Calu3 (cell line): ENCODE measurements at places on chromosomes 6 and 20. TPM values are rescaled to one million over a fixed set of nuclear protein-coding genes. Genes with fewer than 3 reads are reported as not detected.
A peak's percentile ranks its signal among the peaks of the same experiment; 100 is the strongest.

Gene SAPCD1
- total RNA-seq = 26.6 and 30.3 TPM in 2 replicates

Gene EMILIN3
- not detected in 2 replicates for total RNA-seq

- DNase-seq = no peak
Measured at GRCh38 chr6:130852844-130853554, 25.8 kb downstream of the SMLR1 start.

DNA sequence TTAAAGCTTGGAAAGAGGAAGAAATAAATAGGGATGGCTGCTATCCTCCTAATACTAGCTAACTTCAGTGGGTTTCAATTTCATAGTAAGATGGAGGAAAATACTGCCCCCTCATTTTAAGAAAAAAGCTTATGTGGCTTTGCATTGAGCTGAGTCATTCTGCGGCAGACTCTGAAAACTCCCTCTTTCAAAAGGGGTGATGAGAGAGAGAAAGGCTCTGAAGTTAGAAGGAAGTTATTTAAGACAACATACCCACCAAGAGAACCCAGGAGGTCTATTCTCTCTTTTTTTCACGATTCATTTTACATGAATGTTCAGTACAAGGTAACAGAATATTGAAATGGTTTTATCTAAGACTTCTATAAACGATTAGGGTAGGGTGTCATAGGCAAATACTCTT, 4.5 kb downstream of the PRDM13 start:
- no peak for DNase-seq

GRCh38 chr6:129621252-129621651, 88.7 kb downstream of the ARHGAP18 start:
- peak; percentile 54 for DNase-seq

Gene SCRT2
- total RNA-seq = not detected in 2 replicates

GRCh38 chr6:132068766-132069165, 117.6 kb upstream of the CCN2 start:
- DNase-seq = no peak

- peak; percentile 66 for DNase-seq
Measured at GRCh38 chr6:73579851-73580246, 59.0 kb upstream of the EEF1A1 start.

DNA sequence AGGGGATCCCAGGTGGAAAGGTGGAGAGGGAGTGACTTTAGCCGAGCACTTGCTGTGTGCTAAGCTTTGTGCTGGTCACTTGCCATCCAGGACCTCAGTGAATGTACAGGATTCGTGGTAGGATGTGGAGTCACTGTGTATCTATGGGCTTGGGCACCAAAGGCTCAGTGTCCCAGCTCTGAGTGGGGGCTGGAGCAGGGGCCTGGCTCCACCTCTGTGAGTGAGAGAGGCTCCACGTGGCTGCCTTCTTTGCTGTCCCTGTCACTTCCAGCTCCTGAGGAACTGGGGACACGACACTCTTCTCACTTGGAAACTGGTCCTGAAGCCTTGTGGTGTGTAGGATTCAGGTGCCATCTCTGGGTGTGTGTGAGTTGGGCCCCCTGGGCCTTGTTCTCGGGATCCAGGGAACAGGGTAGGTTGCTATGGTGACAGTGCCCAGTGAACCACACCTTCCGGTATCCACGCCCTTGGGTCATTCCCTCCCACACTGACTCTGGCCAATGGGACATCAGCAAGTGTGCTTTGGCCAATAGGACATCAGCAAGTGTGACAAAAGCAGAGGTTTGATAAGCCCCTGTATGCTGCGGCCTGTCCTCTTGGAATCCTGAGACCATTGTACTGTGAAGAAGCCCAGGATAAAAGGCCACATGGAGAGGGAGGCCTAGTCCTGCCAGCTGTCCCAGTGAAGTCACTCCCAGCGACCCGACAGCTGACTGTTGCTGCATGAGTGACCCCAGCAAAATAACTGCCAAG, 87.7 kb downstream of the CDH22 start:
- DNase-seq = peak; percentile 30

Gene SNHG17
- total RNA-seq = 111 and 114 TPM in 2 replicates

DNA sequence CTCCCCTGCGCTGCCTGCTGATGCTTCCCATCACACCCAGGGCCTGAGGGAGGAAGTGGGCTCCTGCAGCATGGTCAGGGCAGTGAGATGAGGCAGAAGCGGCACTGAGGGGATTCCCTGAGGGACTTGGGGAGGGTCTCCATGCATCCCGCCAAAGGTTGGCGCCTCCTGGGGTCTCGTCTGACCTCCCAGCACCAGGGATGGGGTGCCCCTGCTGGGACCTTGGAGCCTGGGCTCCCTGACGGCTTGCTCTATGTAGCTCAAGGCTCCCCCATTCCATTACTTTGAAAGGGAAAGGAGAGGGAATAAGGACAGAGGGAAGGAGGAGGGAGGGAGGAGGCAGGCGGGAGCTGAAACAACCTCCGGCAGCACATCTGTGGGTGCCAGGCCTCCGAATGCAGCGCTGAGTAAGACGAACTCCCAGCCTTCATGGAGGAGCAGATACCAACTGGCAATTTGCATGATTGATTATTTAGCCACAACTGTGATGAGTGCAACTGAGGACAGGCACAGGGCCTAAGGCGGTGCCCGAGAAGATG, 259.3 kb downstream of the ERMARD start:
- DNase-seq = no peak

Gene C6orf118
- not detected in 2 replicates for total RNA-seq

- DNase-seq = no peak
Measured at GRCh38 chr6:168373389-168373788, 53.8 kb upstream of the DACT2 start.

Gene EGFL8
- total RNA-seq = 18.8 and 20.2 TPM in 2 replicates

DNA sequence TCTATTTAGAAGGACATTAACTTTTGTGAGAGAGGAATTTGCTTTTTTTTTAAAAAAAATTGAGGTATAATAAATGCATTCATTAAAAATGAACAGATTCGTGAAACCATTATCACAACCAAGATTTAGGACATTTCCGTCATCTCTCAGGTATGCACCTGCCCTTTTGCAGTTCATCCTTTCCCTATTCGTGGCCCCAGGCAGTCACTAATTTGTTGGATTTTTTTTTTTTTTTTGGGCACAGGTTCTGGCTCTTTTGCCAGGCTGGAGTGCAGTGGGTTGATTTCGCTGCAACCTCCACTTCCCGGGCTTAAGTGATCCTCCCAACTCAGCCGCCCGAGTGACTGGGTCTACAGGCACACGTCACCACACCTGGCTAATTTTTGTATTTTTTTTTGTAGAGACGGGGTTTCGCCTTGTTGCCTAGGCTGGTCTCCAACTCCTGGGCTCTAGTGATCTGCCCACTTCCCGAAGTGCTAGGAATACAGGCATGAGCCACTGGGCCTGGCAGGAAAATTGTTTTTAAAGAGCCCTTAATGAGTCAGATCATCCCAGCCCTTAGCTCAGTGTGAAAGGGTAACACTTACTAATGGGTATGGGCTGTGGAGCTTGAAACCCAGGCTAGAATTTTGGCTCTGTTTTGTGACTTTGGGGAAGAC, 9.2 kb downstream of the PHF3 start:
- no peak for DNase-seq
